Activated naive CD8-positive, alpha-beta T cell treated with anti-CD3 and anti-CD28 coated beads, Interleukin-2, amount 50 U/mL, for 16 hours (primary cell): ENCODE measurements at places on chromosomes 7 and 10.

DNA sequence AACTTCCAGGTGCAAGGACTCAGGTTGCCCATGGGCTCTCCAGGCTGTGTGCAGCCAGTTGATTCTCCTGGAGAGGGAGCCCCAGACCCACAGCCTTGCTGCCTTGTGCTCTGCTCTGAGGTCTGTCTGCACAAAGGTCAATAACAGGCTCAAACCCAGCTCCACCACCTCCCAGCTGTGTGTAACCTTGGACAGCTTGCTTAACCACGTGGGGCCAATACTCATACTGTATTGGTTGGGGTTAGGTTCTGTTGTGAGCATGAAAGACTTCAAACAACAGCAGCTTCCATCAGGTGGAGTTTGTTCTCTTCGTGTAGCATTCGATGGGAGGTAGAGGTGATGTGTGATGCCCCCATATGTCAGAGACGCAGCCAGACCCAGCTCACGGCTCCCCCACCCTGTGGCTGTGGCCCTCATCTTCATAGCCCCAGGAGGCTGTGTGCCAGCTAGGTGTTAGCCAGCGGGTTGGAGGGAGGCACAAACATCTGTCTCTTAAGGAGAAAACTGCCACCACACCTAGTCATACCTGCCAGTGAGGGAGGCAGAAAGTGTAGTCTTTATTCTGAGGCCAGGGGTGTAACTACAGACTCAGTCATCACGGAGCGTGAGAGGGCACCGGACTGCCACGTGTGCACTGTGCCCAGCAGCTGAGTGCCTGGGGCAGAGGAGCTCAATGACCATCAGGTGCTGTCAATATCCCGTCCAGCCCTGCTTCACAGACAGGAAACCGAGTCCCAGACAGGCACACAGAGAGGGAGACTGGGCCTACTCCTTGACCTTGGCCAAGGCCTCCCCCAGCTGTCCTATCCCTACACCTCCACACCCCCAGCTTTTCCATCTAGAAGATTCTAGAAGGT is 8.1 kb upstream of the POLD2 start:
- DNase-seq, result no peak

DNA sequence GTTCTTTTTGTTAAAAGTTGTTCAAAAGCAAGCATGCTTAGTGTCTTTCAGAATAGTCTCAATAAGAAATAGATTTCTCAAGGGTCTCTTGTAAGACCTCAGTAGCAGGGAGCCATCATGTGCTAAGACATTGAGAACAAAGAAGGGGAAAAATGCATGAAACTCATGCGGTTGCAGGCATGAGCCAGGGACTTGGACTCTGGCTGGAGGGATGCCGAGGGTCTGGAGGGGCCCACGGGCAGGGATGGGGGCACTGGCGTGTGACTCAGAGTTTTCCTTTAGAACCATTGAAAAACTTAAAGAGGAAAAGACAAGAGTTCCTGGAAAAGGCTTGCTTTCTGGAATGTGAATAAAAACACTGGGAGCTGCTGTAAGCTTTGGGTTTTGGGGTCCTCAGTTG is 253.3 kb downstream of the CCDC3 start:
- DNase-seq, result no peak

GRCh38 chr7:19403691-19404090 is 258.5 kb upstream of the FERD3L start:
- DNase-seq, result no peak

GRCh38 chr7:91571601-91572000 is 307.4 kb downstream of the FZD1 start:
- DNase-seq, result no peak

- no peak for DNase-seq
Measured at GRCh38 chr7:113519472-113519871, 399.3 kb downstream of the PPP1R3A start.

- peak; percentile 10 for DNase-seq
Measured at GRCh38 chr7:128031901-128032604, 816 bp upstream of the LRRC4 start.

GRCh38 chr7:70214071-70214470 is 615.8 kb downstream of the AUTS2 start:
- no peak for DNase-seq

GRCh38 chr7:17937506-17938120 is 2.7 kb downstream of the SNX13 start:
- no peak for DNase-seq

DNA sequence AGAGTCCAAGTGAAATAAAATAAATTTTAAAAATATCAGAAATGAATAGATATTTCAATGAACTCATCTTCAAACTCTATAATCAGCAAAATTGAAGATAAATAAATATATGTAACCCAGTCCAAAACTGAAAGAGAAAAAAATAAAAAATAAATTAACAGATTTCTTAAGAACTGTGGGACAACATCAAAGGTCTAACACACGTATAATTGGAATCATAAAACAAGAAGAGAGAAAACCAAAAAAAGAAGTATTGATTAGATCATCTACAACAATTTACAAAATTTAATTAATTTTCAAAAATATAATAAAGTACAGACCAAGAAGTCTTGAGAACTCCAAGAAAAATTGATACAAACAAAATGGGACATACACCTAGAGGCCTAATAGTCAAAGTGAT is 625.8 kb upstream of the SORCS1 start:
- DNase-seq, result no peak

DNA sequence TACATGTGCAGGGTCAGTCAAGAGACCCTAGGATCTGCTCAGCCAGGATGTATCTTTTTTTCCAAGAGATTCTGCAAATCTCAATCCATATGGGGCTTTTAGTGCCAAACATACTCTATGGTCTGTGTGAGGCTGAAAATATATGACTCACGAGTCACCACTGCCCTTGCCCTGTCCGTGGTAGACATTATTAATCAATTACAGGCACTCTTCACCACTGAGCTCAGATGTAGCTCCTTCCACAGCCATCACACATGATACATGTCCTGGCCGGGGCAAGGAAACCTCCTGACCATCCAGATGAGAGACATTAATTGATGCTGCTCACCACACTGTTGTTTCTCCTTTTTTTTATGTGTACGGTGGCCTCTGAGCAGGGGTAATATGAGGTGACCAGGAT is 90.2 kb upstream of the RET start:
- no peak for DNase-seq

DNA sequence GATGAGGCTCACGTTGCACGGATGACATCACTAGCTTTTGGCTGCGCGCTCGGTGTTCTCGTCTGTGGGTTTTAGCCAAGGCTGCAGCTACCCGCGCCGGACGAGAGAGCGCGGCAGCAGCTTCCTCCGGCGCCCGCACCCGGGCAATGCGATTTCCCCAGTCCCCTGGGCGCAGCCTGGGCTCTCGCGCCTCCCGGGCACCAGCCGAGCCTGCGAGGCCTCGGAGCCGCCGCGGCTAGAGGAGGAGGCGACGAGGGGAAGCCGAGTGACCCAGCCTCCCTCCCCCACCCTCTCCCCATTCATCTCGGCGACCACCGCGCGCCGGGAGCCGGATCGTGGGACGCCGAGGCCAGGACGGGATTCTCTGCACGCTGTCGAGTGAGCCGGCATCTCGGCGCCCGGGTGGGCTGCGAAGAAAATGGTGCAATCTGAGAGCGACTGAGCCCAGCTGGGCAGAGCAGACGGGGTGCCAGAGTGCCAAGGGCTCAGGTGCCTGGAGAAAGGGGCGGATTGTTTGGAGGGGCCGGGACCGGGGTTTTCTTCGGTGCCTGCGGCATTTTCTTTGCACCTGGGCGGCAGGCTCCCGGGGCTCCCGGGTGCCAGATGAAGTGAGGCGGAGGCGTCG is 1.2 kb upstream of the TMEM178B start:
- no peak for DNase-seq

DNA sequence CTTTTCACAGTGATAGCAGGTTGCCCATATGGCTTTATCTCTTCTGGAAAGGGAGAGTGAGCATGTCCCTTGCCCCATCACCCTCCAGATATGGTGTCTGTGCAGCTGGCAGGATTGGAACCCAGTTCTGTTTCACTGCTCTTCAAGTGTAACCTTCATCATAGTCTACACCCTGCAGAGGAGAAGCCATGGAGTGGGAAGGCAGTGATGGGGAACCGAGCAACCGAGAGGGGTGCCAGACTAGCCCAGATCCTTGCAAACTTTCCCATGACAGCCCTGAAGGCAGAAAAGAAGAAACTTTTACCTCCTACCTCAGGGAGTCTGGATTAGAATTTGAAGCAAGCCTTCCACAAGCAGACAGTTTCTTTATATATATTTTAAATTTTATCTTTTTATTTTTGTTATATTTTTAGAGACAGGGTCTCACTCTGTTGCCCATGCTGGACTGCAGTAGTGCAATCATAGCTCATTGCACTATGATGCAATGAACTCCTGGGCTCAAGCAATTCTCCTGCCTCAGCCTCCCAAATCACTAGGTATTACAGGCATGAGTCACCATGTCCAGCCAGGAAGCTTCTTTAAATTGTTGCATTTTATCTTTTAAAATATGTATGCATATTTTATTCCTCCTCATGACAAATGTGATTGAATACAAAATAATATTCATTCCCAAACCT is 133.3 kb downstream of the KCNMA1 start:
- DNase-seq, result no peak

DNA sequence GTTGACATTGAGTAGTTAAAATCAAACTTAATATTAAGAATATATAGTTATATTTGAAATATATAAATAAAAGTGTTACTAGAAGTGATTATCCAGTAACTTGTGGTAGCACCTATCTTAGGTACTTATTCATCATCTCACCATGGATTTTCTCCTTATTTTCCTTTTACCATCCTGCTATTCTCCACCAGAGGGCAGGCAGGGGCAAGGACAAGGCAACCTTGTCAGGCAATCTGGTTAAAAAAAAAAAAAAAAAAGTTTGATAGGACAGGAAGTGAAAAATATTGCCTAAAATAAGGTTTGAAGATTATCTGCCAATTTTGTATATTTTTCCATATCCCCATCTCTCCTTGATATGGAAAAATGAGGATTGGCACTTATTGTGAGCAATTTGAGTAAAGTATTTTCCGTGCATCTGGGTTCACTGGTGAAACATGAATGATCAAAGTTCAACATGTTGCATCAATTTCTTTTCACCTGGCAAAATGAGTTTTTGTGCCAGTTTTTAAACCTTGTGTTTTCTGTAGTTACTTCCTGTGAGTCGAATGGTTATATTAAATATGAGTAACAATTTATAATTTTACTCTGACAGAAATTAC is 256.7 kb downstream of the AGMO start:
- DNase-seq, result no peak

DNA sequence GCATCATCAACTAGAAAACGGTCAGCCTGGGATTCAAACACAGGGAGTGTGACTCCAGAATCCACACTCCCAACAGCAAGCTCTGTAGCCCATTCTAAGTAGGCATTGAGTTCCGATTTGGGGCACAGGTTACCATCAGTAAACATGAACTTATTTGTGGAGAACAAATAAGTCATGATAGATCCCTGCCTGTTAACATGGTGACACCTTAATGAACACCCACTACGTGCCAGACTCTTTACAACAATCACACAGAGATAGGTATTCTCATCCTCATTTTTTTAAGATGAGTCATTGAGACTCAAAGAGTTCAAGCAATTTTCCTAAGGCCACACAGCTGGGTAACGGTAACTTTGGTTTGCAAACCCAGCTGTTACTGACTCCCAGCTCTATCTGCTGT is 91.5 kb downstream of the LYZL2 start:
- no peak for DNase-seq

GRCh38 chr10:33900596-33900995 is 566.1 kb upstream of the NRP1 start:
- DNase-seq, result no peak

- DNase-seq, result no peak
Measured at GRCh38 chr10:31897506-31897905, 31.1 kb downstream of the ARHGAP12 start.

DNA sequence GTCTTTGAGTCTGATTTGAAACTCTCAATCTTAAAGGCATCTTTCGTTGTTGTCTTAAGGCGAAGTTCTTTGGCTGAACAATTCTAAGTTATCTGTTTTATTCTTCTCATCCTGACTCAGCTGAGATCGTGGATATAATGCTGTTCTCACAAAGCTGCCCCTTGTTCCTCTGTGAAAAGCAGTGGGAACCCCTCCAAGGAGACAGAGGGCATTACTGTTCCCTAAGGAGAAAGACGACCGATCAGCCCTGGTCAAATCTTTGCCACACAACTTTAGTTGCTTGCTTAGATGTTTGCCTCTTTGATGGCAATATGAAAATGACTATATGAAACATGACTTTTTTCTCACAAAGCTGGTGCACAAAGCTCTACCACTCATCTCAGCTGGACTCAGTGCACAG is 1016.7 kb downstream of the REEP3 start:
- no peak for DNase-seq

- no peak for DNase-seq
Measured at GRCh38 chr7:81140775-81141174, 221.9 kb upstream of the SEMA3C start.
